ENCODE measurements at places on chromosomes 4 and X.

GRCh38 chr4:35942092-35942491 is 302.2 kb downstream of the ARAP2 start:
- DNase-seq: no peak

- DNase-seq: no peak
Observed at GRCh38 chr4:112266823-112267222, 18.9 kb downstream of the TIFA start.

- DNase-seq: no peak
Observed at GRCh38 chr4:123528501-123529277, 132.1 kb downstream of the SPRY1 start.

DNA sequence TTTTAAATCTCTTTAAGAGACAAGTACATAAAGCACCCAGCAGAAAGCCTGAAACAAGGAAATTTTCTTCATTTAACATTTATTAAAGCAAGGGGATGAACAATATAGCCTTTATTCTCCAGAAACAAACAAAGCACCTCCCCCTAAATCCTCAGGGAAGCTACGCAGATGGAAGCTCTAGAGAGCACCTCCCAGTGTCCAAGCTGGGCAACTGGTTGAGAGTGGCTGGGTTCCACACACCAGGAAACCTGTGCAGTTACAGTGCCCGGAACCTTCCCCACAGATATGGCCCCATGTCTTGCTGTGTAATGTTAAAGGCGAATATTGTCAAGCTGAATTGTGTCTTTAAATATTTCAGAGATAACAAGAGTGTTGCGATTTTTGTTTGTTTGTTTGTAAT is 8.9 kb upstream of the TRIML1 start:
- no peak for DNase-seq

GRCh38 chrX:150514462-150514861 is 54.0 kb upstream of the MTM1 start:
- DNase-seq: no peak

GRCh38 chr4:146450524-146450923 is 71.2 kb downstream of the SLC10A7 start:
- no peak for DNase-seq

DNA sequence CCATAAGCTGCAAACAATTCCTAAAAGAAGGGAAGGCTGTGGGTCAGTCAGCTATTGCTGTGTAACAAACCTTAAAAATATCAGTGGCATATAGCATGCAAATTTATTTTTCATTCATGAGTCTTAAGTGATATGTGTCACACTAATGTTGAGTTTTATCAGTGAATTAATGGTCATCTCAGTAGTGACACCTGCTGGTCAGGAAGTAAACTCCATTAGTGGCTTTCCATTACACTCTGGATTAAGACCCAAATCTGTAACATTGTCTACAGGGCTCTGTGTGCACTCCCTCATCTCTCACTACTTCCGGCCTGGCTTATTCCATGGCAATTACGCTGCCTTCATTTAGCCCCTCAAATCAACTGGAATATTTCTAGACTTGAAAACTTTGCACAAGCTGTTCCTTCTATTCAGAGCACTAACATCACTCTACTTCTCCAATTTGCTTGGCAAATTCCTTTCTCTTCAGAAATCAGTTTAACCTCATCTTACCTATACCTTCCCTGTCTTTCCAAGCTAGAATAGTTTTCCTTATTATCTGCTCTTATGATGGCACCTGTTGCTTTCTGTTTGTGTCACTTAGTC is 217.3 kb upstream of the TAPT1 start:
- DNase-seq: no peak

GRCh38 chr4:25667931-25668557 is 12.4 kb downstream of the SLC34A2 start:
- no peak for DNase-seq

DNA sequence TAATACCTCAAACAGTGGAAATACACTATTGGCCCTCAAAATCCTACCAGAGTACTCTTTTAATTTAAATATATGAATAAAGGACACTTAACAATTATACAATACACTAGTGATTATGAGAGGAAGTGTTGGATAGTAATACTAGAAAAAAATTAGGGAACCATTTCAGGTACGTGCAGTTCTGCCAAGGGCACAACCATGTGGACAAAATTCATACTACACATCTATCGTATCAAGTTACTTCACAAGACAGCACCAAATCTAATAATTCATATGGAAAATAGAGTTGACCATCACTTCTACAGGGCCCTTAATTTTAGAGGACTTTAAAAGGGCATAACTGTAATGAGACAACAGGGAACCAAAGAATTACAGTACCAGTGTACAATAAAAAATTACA is 69.2 kb upstream of the ZCCHC13 start:
- no peak for DNase-seq

- no peak for DNase-seq
Observed at GRCh38 chrX:132270021-132270420, 50.8 kb upstream of the RAP2C start.

GRCh38 chrX:72316408-72317110 is 10.8 kb upstream of the CITED1 start:
- no peak for DNase-seq

- DNase-seq: no peak
Observed at GRCh38 chr4:48173056-48173991, 39.3 kb upstream of the TXK start.

- no peak for DNase-seq
Observed at GRCh38 chr4:74266081-74266480, 42.2 kb upstream of the EPGN start.

DNA sequence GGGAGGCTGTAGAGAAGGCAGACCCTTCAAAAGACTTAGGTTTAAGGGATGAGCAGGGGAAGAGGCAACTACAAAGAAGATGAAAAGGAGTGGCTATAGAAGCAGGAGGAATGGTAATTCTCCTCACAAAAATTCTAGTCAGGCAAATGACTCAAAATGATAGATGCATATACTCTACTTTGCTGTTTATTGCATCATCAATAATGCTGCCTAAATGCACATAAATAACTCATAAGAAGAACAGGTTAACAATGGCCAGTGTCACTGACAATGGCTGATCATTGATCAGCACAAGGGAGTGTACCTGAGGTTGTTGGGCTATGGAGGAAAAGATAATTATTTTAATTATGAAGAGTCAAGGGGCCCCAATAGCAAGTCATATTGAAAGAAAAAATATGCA is 184.7 kb upstream of the ETNPPL start:
- no peak for DNase-seq

DNA sequence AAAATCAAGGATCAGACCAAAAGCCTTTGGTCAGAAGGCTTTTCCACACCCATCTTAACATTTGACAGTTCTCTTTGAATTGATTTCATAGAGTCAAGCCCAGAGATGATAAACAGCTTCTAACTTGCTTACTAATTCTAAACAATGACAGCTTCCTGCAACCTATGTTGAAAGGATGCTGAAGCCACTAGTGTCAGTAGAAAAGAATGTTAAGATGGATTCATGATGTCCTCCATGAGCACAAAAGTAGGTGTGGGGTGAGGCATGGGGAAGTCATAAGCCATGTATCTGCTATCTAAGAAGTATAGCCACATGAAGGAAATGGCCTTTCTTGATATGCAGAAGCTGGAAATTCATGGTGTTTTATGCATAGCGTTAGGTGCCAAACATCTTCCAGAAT is 269.3 kb downstream of the DHX15 start:
- DNase-seq: no peak

DNA sequence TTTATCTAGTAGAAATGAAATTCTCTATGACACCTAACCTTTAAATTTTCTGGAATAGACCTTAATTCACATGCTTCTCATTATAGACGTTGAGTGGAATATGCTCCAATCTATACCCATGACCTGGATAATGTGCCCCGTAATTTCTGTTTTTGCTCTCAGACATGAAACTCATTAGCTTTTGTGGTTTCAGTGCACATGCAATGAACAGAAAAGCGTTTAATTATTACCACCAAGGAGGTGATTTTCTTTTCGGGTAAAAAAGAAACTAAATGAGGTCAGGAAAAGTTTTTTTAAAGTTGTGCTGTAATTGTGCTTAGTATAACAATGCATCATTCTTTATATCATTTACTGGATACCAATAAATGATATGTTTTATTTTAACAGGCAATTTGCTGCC is 1703.9 kb upstream of the TENM3 start:
- no peak for DNase-seq

DNA sequence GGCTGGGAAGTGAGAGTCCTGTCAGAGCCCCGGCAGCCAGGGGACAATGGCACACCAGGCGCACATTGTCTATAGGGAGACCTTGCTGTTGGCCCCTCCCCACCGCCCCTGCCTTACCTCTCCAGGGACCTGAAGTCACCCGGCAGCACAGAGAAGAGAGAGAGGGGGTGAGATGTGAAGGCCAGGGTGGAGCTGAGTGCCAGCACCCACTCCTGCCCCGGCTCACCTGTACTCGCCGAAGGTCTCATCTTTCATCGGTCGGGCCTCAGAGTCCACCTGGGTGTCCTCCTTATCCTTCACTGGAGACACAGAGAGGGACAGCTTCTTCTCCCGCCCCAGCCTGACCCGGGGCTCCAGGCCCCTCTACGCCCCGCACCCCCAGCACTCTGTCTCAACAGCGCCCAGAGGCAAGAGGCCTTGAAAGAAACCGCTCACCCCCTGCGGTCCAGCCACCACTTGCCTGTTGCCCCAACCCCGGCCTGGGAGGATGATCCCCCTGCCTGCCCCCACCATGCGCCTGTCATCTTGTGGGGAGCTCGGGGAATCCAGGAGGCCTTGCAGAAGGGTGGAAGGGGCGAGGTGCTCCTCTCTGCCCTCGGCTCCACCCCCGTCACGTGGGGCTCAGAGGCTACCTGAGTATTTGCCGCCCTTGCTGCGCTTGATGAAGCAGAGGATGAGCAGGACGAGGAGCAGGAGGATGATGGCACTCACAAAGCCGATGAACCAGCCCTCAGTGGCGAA is 22.6 kb downstream of the L1CAM start:
- DNase-seq: no peak

DNA sequence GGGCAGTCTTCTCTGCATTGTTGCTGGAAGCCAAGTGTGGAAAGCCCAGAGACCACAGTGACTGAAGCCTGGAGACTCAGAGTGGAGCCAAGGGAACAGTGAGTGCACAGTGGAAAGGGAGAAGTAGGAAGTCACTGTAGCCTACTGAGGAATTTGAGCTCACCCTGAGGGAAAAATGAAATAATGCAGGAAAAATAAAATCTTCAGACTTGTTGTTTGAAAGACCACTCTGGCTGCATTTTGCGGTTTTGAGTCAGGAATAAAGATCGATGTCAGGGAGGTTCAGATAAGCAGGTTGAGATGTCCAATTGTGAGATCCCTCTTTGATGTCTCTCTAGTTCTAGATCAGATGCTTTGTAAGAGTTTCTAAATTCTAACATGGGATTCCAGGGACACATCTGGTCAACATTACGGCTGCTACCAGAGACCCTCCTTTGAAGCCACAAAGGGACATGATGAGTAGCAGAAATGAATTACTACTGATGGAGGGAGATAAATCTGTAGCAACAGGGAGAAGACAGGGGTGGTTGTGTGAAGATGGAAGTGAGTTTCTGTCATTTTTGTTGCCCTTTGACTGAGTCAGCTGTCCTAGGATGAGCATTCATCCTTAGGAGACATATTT is 8.4 kb downstream of the ADH4 start:
- DNase-seq: no peak

- DNase-seq: no peak
Observed at GRCh38 chrX:107683124-107683895, 55.0 kb downstream of the PRPS1 start.

DNA sequence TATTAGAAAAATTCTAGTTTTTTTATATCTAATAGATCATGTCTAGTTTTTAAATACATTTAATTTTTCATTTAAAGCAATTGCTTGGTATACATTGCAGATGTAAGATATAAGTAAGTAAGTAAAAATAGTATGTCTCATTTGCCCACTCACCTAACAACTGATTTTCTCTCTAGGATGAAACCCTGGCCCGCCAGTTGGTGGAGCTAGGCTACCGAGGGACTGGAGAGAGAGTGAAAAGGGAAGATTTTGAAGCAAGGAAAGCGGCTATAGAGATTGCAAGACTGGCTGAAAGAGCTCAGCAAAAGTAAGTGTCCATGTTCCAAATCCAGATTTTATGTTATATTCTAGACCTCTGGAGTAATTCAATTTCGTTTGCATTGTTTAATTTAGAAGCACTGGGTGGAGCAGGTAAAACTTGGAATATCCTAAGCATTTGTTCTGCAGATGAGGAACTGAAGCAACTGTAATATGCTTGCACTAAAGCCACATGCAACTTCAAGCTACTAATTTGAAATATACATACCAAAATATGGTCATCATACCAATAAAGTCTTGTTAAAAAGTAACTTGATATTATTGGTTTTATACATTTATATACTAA is 27.1 kb downstream of the CFAP299 start:
- DNase-seq: no peak

GRCh38 chr4:1459722-1460511 is 53.7 kb upstream of the NKX1-1 start:
- no peak for DNase-seq

DNA sequence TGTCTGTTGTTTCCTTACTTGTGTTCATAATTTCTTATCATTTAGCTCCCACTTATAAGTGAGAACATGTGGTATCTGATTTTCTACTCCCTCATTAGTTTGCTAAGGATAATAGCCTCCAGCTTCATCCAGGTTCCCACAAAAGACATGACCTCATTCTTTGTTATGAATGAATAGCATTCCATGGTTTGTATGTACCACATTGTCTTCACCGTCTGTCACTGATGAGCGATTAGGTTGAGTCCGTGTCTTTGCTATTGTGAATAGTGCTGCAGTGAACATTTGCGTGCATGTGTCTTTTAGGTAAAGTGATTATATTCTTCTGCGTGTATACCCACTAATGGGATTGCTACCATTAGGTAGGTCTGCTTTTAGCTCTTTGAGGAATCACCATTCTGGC is 624.3 kb upstream of the EPHA5 start:
- no peak for DNase-seq

GRCh38 chrX:35617836-35618235 is 180.3 kb upstream of the MAGEB16 start:
- no peak for DNase-seq

GRCh38 chr4:6029254-6029653 is 11.0 kb upstream of the C4orf50 start:
- no peak for DNase-seq

DNA sequence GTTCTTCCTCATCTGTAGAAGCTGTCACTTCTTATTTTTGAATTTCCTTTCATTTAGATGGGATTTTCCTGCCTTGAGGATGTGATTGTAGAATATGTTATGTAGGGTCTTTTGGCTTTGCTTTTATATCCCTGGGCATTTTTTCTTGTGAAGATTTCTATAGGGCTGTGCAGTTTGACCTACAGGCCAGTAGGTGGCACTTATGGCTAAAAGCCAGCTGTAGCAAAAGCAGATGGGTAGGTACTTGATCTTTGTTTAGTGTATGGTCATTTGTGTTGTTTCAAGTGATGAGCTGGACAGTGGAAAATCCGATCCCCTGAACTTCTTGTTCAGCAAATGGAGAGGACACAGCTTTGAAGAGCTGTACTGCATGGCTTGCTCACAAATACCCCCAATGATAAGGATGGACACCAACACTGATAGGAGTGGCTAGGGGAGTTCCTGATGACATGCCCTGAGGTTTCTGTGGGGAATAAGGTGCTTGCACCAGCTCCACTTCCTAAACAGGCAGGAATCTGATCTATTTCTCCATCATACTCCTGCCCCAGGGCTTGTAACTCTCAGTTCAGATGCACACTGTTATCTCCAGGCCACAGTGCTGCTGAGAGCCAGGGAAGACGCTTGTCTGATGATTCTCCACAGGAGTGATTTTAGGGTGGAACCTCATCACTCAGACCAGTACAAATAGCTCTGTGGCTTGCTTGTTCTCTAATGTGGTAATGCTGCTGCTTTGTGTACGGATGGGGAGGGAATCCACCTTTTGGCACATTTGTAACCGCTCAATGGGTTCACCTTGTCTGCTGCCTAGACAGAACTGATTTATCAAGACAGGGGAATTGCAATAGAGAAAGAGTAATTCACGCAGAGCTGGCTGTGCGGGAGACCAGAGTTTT is 417.1 kb upstream of the MAGEB16 start:
- no peak for DNase-seq
